Activated effector memory CD4-positive, alpha-beta T cell treated with anti-CD3 and anti-CD28 coated beads, Interleukin-2, amount 50 U/mL, for 16 hours (primary cell): ENCODE measurements at places on chromosomes 6 and 20.

GRCh38 chr6:20033697-20034407, 178.4 kb downstream of the MBOAT1 start:
- no peak for DNase-seq

- peak; percentile 59 for DNase-seq
Measured at GRCh38 chr20:62053465-62054196, 12.1 kb downstream of the TAF4 start.

- DNase-seq: no peak
Measured at GRCh38 chr6:29953001-29953441, 10.7 kb downstream of the HLA-A start.

DNA sequence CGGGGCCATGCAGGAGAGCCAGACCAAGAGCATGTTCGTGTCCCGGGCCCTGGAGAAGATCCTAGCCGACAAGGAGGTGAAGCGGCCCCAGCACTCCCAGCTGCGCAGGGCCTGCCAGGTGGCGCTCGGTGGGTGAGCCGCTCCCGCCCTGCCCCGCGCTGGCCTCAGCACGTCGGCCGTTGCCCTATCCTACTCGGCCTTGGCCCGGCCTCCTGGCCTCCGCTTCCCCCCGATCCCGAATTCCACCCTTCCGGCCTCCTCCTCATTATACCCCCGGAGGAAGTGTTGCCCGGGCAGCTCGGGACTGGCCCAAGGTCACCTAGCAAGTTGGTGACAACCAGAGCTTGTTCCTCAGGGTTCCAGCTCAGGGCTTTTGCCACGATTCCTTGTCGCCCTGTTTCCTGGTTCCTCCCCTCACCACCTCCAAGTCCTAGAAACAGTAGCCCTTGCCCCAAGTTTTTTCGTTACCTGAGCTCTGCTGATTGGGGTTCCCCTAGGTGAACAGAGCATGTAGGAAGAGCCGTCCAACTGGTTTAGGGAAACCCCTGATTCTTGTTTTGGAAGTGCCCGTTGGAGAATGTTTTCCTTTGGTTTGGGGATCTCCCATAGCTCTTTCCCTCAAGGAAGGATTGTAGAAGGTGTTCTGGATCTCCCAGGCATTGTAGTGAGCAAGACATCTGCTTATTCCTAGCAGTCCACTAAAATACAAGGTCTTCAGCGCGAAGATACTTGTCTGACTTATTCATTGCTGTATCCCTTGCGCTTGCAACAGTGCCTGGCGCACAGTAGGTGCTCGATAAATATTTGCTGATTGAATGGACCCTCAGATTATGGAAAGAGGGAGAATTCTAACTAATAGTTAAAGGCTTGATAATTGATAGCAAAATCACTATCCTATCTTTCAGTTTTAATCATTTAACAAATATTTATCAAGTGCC, 641 bp downstream of the ARFGEF2 start:
- no peak for DNase-seq

GRCh38 chr6:136923116-136923953, 1.2 kb downstream of the SLC35D3 start:
- DNase-seq: no peak

DNA sequence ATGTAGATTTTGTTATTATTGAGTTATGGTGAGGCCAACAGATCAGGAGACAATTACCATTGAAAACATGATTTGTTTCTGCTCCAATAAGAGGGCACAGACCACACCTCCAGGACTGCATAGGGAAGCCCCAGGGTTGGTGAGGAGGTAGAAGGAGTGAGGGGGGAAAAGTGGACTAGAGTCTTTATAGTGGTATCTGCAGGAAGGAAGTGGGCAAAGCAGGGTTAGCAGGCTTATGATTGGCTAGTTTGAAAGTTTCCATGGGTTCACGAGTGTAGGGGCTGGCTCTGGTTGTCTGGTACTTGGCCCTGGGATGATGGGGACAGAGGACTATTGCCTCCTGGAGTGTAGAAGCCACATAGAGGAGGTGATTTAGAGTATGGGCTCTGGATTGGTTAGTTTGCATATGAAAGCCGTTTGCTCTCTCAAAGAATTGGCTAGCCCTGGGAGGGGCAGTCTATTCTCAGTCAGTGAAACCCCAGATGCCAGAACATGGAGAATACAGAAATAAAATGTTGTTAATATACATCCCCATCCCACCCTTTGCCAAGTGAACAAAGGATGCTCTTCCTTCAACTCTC, 156.6 kb downstream of the KLHL32 start:
- DNase-seq: no peak

- no peak for DNase-seq
Measured at GRCh38 chr6:2028457-2029038, 216.9 kb downstream of the GMDS start.

- no peak for DNase-seq
Measured at GRCh38 chr6:32127409-32127716, 683 bp downstream of the ATF6B start.

GRCh38 chr6:169960886-169961611, 209.6 kb downstream of the ERMARD start:
- DNase-seq: peak; percentile 48

- DNase-seq: no peak
Measured at GRCh38 chr6:6611486-6611885, 23.0 kb downstream of the LY86 start.
